ENCODE measurements at places on chromosomes 5 and 9.
A peak's percentile ranks its signal among the peaks of the same experiment; 100 is the strongest.

DNA sequence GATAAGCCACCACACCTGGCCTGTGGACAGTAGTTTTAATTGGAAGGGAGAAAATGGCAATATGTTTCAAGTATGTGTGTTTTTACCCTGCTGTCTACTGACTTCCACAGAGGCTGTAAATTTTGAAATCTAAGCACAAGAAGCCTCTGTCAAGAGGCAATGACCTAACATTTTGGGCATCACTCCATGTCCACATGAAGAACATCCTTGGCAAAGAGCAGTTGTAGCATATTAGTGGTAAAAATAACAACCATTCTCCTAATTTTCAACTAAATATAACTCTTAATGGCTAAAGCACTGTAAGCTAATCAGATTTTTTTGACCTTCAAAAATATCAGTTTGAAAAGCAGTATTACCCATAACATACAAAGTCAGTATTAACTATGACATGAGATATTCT, 100.3 kb upstream of the APC start:
- DNase-seq: no peak

GRCh38 chr9:11023201-11023600, 410.4 kb upstream of the PTPRD start:
- DNase-seq: no peak

DNA sequence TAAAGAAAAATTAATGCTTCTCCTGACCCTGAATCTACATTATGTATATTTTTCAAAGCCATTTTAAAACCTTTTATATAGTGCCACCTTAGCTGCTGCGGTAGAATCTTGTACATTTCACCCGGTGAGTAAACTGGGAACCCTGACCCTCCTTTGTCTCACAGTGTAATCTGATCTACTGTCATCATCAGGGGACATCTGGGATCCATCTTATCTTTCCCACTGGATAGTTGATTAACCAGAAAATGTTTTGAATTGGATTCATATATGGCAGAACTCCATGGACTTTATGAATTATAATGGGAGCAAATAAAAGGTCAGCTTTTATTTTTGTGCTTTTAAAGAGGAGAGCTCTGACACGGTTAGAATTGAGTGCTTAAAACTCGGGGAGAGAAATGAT, 95.0 kb downstream of the ADAMTSL1 start:
- no peak for DNase-seq

DNA sequence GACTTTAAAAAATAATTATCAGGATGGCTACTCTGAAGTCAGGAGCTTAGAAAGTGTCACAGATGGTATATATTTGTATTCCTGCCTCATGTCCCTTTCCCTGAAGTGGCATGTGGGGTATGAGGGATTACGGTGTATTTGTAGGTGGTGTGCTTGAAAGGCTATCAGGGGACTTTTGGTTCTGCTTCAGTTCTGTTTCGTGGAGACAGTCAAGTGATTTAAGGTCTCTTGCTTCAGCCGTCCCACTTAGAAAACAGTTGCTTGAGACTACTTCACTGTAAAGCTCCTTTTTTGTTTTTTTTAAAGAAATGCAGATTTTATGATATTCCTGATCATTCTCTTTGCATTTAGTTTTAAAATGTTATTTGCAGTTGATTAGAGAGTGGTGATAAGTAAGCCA, 18.3 kb downstream of the PARP8 start:
- DNase-seq: no peak

- peak; percentile 23 for DNase-seq
Observed at GRCh38 chr5:57171816-57172465, 1.9 kb upstream of the GPBP1 start.

- no peak for DNase-seq
Observed at GRCh38 chr5:10760096-10760920, 726 bp downstream of the DAP start.

GRCh38 chr9:133916159-133916541, 76.0 kb downstream of the VAV2 start:
- DNase-seq: no peak

- DNase-seq: no peak
Observed at GRCh38 chr9:8156346-8156745, 356.8 kb upstream of the DMAC1 start.

GRCh38 chr9:131010482-131011273, 1.7 kb downstream of the LAMC3 start:
- no peak for DNase-seq

- DNase-seq: no peak
Observed at GRCh38 chr5:107864793-107865192, 194.1 kb upstream of the EFNA5 start.

DNA sequence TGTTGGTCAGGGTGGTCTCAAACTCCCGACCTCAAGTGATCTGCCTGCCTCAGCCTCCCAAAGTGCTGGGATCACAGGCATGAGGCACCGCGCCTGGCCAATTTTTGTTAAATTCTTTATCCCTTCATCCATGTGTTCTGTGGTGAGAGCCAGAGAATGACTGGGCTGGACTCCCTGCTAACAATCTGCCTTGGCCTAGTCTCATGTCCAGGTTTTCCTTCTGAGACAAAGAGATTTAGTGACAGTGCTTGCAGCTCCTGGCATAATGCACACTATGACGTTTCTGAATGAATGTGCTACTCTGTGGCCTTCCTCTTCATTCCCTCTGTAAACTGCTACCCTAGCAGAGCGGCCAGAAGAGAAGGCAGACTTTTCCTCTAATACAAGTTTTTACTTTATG, 79.3 kb downstream of the FOXD1 start:
- DNase-seq: no peak

GRCh38 chr5:154242442-154242841, 51.9 kb downstream of the GALNT10 start:
- DNase-seq: no peak

DNA sequence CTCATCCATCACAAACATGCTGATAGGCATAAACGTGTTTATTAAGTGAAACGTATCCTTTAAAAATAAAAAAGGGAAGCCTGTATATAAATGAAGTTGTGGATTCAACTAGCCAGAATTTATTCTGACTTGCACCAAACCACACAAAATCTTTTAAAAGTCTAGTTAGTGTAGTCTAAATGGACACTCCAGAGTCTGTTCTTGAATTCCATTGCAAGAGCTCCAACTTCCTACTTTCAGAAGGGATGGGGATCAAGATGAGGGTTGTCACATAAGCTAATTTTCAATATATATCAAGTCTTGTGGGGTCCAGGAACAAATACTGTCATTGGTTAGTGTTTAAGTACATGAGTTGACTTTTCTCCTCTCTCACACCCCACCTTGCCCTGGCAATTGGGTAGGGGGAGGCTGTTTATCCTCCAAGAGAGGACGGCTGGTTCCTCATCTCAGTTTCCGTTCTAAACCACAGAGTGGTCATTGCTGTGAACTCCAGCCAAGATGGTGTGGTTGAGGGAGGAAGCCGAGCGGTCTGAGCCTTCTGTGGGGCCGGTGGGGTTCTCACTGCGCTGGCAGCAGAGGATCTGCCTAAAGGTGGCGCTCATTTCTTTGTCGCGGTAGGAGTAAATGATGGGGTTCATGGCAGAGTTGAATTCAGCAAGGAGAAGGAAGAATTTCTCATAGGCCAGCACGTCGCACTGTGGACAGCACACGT, 163.2 kb downstream of the LPAR1 start:
- DNase-seq: no peak

- DNase-seq: no peak
Observed at GRCh38 chr5:16754601-16755000, 137.8 kb upstream of the RETREG1 start.

GRCh38 chr9:132990781-132991180, 12.3 kb downstream of the GFI1B start:
- DNase-seq: no peak

GRCh38 chr5:1330146-1330846, 14.6 kb downstream of the CLPTM1L start:
- DNase-seq: no peak

DNA sequence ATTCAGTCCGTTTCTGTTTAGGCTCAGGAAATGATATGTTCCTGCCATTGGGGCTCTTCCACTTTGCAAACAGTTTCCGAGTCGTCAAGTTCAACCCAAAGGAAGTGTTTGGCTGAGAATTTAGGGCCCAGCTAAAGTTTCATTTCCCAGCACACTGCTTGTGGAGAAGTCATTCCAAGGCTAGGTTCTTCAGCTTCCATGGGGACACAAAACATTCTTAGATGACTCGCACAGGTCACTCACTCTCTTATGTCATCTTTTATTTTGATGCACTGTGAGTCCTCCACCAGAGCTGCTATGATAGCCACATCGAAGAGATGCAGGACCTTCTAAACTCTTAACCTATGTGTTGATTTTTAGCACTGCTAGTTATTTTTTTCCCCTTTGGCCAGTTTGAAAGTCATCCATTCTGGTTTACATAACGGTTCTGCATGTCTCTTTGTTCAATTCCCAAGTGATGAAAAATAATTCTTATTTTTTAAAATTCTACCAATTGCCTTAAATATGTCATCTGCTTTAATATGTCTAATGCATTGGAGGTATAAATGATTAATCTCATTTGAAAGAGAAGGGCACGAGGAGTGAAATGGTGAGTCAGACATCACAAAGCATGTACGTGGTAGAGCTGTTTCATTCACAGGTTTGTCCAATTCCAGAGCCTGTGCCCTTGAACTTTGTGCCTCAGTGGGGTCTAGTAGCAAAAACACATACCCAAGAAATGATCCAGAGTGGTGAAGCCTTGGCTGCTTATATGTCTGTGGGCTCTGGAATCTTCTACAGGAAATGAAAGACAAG, 84.3 kb downstream of the ZNF462 start:
- DNase-seq: no peak

DNA sequence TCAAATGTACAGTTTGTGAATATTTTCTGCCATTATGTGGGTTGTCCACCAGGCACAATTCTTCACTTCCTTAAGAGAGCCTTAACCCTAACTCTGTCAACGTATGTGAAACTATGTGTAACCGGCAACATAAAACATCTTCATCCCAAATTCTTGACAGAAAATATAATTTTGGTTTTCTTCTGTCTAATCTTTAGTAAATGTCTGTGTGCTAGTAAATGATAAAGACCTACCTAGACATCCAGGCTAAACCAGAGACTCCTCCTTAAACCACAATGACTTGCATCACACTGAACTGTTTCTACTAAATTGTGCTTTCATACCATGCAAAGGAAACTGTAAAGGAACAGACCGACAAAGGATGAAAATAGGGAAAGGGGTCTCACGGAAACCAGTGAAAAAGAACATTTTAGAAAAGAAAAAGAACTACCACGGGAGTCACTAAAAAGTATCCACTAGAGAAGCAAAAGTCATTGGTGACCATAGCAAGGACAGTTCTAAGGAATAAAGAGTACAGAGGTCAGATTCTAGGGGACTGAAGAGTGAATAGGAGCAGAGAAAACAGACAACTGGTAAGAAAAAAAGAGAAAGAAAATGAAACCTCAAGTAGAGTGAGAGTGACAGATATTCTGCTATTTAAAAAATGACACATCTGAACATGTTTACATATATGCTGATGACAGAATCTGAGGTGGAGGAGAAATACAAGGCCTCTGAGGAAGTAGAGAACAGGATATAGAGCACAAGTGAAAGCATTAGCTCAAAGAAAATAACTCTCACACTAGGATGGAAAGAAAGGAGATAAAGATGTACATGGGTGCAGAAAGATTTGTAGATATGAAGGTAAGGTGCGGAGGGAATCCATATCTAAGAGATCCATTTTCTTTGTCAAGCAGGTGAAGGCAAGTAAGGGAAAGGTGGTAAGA, 49.4 kb downstream of the FNIP1 start:
- DNase-seq: no peak

DNA sequence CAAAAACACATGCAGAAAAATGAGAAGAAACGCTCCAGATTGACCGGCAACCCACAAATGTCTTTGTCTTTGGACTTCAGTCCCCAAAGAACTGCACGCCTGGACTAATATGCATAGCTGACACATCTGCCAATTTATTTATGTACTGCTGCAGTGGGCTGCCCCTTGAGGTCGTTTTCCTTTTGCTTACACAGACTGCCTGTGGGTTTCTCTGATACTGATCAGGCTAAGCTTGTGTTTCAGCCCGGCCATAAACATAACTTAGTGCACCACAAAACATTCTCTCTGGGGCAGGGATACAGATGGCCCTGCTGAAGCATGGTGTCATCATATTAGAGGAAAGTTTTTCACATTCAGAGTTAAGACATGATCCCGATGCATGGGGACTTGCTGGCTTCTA, 75.4 kb downstream of the NUDT12 start:
- DNase-seq: no peak

DNA sequence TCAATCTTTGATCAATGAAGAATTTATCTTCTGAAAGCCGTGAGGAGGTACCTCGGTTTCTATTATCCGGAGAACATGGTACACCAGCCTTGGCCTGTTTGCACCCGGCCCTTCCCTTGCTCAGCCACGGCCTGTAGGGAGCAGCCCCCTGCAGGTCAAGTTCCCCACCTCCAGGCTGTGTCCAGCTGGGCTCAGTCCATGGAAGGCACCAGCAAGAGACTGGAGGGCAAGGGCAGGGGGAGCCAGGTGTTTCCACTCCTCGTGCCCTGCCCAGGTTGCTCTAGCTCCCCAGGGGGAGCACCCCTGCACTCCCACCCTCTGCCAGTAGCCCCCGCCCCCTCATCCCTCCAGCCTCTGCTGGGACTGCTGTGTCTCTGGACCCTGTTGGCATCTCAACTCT, 87.3 kb upstream of the ADAMTS2 start:
- DNase-seq: no peak

DNA sequence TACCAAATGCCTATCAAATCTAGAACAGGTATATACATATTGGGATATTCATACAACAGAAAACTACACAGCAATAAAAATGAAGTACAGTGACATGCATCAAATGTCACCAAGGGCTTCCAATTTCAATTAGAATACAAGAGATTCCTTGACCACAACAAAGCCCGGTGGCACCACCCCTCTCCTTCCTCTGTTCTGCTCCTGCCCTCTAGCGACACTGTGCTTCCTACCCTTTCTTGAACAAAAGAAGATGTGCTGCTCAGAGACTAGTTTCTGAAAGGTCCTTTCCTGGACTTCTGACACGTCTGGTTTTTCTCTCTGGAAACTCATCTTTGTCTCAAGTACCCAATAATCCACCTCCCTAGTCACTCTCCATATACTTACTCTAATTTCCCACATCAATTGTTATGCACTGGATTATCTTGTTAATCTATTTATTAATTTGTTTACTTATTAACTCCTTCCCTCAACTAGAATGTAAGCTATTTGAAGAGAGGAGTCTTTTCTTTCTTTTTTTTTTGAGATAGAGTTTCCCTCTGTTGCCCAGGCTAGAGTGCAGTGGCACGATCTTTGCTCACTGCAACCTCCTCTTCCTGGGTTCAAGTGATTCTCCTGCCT, 70.4 kb upstream of the CTSV start:
- no peak for DNase-seq

DNA sequence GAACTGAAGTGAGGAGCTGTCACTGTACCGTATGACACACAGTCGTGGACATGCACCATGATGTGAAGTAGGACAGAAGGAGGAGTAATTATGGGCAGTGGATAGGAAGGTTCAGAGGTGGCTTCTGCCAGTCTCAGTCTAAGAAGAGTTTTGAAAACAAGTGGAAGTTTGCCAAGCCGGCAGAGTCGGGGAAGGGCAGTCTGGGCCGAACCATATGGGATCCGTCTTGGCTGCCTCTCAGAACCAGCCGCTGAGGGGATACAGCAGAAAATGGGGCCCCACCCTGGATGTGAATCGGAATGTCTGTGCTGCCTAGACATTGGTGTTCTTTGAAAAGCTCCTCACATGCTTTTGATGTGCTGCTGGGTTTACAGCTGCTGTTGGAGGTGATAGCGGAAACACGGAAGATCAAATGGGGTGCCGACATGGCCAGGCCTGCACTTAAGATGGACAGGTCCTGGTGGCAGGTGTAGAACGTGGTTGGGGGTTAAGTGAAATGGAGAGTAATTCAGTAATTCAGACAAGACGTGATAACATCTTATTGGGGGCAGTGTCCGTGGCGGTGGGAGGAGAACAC, 11.2 kb downstream of the SNX18 start:
- no peak for DNase-seq

- DNase-seq: peak; percentile 20
Observed at GRCh38 chr9:130680836-130681768, 12.5 kb upstream of the EXOSC2 start.

Data from effector CD4-positive, alpha-beta T cell (primary cell).